ENCODE measurements at places on chromosomes 7 and 10.

DNA sequence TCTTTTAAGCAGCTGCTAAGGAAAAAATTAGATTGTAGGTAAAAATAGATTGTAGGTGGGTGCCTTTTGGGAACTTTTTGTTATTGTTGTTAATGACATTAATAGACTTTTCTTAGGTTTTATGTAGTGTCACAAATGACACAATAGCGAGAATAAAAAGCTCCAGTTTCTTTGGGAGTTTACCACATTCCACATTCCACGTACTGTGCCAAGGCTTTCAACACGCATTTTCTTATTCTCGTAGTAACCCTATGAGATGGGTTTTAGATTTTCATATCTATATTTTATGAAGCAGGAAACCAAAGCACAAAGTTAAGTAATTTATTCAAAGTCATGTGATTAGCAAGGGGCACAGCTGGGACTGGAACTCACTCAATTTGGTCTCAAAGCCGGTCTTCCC is 103.8 kb downstream of the XRCC2 start:
- DNase-seq = no peak

- no peak for DNase-seq
These were observed 152.9 kb upstream of the PLXDC2 start for GRCh38 chr10:19663344-19663743.

DNA sequence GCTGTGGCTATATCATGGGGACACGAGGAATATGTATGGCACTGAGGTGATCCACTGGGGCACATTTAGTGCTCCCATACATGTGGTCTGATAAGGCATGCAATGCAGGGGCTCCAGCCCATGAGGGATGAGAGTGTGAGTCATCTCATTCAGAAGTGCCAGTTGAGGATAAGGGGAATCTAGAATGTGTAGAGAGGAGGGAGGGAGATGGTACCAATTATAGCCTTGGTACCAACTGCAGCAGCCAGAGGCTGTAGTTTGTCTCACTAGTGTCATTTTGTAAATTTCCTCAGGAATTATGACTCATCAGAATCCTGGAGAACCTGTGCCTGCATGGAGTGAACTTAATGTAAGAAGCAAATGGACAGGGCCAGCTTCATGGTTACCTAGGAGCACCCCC is 46.2 kb downstream of the LAMB4 start:
- no peak for DNase-seq

DNA sequence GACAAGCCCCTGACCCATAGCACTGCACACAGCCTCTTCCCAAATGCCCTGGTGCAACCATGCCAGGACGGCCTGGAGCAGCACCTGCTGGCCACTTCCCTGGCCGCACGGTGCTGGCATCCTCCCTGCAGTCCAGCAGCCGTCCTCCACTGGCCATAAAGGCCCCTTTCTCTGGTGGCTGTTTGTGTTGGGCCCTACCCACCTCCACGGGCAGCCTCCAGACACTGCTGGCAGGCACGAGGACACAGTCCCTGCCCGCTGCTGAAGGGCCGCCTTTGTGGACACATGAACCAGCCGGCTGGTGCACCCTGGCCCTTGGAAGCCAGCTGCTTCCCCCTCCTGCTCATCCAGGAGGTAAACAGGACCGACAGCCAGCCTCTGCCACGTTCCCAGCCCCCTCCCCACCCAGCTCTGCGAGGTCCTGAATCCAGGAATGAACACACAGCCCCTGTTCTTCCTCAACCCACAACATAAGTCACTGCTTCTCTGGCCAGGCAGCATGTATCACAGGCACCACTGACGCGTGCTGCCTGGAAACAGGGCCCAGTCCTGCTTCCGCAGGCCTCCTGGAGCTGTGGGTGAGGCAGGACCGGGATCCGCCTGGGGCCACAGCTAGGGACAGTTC is 43.8 kb downstream of the SPOCK2 start:
- DNase-seq = no peak

DNA sequence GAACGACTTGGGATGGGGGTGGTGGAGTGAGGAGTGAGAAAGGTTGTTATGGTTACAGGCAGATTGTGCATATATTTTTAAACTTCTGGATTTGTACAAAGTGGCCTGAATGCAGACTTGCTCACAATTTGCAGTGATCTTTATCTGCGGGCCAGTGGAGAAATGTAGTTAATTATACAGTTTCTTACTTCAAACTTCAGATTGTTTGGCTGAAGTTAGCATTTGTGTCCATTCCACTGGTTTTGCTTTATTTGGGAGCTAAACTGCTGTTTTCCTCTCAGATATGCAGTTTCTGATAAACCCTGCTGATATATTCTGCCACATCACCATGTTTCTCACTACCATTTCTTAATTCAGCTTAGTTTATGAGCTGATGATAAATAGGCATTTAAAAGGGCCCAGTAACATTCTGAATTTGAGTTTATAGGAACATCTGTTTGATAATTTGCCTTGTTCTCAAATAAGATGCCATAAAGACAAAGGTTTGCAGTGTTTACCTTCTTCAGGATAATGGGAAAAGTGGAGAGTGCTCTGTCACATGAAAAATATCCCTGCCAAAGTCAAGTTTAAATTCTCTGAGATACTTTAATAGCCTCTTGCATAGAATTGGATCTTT is 170.1 kb downstream of the ST7 start:
- no peak for DNase-seq

DNA sequence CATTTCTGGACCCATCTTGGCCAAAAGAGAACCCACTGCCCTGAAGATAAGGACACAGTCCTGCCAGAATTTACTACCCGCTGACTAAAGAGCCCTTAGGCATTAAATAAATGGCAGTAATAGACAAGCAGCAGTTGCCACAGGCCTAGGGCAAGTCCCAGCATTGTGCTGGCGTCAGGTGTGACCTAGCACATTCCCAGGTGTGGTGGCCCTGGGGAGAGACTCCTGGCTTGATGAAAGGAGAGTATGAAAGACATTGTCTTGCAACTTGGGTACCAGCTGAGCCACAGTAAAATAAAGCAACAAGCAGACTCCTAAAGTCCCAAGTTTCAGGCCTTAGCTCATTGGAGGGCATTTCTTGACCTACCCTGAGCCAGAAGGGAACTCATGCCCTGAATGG is 715.7 kb upstream of the SORCS1 start:
- DNase-seq = no peak

GRCh38 chr7:107185716-107186115 is 16.9 kb downstream of the HBP1 start:
- no peak for DNase-seq

DNA sequence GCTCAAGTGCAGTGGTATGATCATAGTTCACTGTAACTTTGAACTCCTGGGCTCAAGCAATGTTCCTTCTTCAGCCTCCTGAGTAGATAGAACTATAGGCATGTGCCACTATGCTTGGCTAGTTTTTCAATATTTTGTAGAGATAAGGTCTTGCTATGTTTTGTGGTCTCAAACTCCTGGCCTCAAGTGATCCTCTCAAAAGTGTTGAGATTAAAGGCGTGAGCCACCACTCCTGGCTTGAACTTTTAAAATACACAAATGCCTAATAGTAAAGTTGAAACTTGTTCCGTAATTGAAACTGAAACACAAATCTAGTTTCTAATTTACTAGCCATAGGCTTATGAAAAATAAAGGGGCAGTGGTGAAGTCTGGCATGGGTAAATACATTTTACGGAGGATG is 65.7 kb downstream of the AP3M1 start:
- DNase-seq = no peak

DNA sequence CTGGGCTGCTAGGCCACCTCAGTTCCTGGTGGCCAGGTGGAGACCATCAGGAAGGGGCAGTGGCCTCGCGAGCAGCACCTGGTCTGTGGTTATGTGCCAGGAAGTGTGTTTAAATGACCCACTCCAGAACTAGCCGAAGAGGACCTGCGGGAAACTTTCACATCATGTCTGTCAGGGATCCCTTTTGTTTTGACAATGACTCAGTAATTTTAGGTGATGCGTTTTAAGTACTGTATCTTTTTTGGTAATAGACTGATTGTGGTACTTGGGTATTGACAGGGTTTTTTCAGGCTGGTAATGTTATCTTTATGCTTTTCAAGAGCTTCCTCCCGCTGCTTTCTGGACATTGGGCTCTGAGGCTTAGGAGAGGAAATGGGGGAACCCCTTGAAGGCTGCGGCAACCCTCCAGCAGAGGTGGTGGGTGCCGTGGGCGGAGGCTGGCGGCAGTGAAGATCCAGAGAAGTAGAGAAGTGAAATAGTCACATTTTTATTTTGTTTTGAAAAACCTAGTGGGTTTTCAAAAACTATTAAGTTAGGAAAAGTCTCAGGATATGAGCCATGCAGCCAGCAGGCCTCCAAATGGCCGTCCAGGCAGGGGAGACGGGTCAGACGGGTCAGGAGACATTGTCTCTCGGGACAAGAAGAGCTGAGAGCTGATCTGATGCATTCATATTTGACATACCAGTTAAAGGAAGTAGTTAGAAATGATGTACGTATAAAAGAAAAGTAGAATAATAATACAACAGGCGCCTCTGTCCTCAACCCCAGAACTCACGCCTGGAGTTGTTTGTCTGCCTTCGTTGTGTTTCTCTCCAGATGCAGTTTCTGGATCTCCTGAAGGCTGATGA is 27.7 kb downstream of the PPP2R2D start:
- no peak for DNase-seq

GRCh38 chr7:134948246-134948645 is 38.1 kb upstream of the AGBL3 start:
- no peak for DNase-seq

DNA sequence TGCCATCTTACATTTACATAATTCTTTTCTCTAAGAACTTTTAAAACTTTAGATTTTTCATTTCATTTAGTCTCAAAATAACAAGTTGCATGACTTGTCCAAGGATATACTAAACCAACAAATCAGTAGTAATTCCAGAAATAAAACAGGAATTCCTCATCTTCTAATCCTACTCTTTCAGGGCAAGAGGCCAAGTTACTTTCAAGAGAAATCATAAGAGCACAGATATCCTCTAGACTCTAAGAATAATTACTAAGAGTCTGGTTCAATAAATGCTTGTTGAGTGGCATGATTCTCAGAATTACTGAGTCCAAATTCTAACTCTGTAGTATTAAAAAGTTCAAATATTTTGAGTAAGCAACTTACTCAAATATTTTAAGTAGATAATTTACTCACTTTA is 12.9 kb downstream of the PDZD8 start:
- DNase-seq = no peak

- DNase-seq = peak; percentile 76
These were observed 10.2 kb upstream of the GDF2 start for GRCh38 chr10:47311932-47312662.

GRCh38 chr10:61410353-61411070 is 42.7 kb downstream of the TMEM26 start:
- no peak for DNase-seq

DNA sequence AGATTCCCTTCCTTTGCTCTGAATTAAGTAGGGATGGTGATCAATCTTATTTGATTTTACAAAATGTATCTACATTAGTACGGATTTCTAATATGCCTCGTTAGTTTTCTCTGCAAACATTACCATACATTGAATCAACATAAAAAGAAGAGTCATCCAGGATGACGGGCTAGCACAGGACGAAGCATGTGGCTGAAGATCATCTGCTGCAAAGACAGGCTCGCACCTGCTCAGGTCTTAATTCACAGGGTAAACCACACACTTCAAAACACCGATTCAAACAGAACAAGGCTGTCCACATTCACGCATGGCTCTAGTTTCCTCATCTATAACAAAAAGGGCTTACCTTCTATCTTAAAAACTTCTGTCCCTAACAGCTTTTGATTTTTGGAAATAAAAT is 323.0 kb downstream of the PARD3 start:
- no peak for DNase-seq

DNA sequence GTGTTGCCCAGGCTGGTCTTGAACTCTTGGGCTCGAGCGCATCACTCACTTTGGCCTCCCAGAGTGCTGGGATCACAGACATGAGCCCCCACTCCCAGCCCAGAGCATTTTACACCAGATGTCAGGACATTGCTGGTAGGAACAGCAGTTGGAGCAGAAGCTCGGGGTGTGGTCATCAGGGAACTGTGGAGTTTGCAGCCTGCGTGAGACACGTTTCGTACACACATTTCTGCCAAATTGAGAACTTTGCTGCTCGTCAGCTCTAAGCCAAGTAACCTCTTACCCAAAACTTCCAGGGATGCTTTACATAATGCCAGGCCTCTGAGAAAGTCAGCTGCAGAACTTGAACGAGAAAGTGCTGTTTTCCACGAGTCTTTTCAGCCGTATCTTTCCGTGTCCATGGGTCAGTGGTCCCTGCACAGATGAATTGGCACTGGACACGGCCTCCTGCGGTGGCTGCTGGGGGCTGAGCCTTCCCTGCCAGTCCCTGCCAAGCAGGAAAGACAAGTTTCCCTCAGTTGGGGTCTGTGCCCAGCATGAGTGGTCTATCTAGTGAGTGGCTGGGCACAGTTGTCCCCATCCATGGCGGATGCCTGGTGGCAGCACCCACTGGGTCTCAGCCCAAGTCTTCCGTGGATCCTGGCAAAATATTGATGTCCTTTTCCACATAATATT is 54.4 kb downstream of the DNAJB6 start:
- peak; percentile 38 for DNase-seq

- DNase-seq = no peak
These were observed at the start of gene ADRA2A for GRCh38 chr10:111076682-111077478. Gene ADRA2A, plus strand, starts transcription at chr10:111077029. Its CDS starts 968 bp downstream, at chr10:111077997.

DNA sequence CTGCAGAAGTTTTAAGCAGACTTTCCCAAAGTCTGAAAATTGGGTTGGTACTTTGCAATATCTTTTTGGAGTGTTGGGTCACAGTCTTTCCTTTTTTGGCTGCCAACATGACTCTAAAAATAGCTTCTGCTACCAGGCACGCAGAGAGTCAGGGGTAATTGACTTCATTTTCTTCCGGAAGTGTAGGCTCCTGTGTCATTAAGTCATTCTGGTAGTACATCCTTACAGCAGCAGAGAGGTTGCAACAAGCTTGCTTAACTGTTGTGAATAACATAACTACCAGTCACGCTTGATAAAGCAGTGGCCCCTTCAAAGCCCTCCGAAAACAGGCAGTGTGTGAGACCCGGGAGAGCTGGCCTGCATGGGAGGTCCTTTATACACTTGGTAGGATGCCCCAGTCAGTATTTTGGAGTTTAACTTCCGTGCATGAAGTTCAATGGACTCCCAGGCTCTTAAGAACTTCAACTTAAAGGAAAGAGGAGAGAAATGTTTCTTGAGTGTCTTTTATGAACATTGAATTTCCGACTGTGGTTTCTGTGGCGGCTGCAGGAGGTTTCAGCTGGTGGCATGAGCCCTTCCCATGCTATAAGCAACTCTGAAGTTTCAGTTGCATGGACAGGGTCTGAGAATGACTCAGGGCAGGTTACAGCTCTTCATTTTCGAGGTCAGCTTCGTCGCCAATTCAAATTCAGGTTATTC is 310.7 kb downstream of the GALNT17 start:
- DNase-seq = no peak

- DNase-seq = no peak
These were observed 230.9 kb upstream of the AGK start for GRCh38 chr7:141320287-141320686.

DNA sequence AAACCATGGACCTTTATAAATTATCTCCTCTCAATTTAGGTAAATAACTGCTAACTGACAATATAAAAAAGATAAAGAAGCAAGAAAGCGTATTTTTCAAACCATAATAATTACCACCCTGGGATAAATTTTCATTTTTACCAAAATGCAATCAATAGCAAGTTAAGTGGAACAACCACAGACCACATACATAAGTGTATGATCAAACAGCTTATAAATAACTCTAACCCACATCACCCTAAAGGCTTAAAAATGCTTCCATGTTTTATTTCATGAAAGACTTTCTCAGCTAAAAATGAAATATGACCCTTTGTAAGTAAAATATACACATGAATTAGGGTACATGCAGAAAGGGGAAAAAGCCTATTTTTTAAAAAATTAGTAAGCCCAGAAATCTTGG is 156.5 kb downstream of the SGMS1 start:
- DNase-seq = no peak

GRCh38 chr7:10181996-10182395 is 791.7 kb upstream of the PHF14 start:
- no peak for DNase-seq

- DNase-seq = no peak
These were observed 758.7 kb downstream of the CNTNAP2 start for GRCh38 chr7:146875237-146875785.

Measured in left lobe of liver (tissue), 2 donors.